ENCODE measurements at places on chromosomes 3 and 15. TPM values are rescaled to one million over a fixed set of nuclear protein-coding genes. Genes with fewer than 3 reads are reported as not detected.

Gene SCN11A
- total RNA-seq: 0.08 TPM

Gene ROBO1
- total RNA-seq: not detected

Gene SIDT1
- 136 TPM for total RNA-seq

Gene GRK7
- 0.14 TPM for total RNA-seq

Gene ACAN
- not detected for total RNA-seq

Gene KBTBD13
- total RNA-seq: not detected

Gene TEX55
- not detected for total RNA-seq

Gene PLCB2
- 432 TPM for total RNA-seq
